ENCODE measurements at places on chromosomes 3 and 15.

DNA sequence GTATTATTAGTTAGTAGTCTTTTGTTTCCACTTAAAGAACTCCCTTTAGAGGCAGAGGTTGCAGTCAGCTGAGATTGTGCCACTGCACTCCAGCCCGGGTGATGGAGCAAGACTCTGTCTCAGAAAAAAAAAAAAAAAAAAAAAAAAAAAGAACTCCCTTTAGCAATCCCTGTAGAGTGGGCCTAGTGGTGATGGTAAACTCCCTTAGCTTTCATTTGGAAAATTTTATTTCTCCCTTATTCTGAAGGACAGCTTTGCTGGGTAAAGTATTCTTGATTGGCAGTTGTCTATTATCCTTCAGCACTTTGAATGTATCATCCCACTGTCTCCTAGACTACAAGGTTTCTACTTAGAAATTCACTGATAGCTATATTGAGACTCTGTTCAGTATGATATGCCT lies 46.0 kb downstream of the RPL39L start:
- DNase-seq, result no peak

DNA sequence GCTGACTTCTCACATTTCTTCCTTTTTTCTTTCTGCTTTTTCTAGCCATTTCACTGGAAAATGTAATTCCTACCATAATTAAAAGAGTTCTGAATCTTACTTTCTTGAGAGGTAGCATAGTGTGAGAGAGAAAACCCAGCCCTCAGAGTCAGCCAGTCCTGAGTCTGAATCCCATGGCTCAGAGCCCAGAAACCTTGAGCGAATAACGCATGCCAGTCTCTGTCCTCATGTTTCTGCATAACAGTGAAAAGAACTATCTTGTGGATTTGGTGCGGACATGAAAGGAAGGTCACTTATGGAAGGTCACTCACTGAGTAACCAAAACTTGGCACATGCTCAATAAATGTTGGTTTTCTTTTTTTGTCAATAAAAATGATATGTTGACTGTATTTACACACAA lies 29.3 kb upstream of the SLCO3A1 start:
- DNase-seq, result no peak

GRCh38 chr3:157058392-157059071 lies 101.4 kb downstream of the CCNL1 start:
- DNase-seq, result no peak

DNA sequence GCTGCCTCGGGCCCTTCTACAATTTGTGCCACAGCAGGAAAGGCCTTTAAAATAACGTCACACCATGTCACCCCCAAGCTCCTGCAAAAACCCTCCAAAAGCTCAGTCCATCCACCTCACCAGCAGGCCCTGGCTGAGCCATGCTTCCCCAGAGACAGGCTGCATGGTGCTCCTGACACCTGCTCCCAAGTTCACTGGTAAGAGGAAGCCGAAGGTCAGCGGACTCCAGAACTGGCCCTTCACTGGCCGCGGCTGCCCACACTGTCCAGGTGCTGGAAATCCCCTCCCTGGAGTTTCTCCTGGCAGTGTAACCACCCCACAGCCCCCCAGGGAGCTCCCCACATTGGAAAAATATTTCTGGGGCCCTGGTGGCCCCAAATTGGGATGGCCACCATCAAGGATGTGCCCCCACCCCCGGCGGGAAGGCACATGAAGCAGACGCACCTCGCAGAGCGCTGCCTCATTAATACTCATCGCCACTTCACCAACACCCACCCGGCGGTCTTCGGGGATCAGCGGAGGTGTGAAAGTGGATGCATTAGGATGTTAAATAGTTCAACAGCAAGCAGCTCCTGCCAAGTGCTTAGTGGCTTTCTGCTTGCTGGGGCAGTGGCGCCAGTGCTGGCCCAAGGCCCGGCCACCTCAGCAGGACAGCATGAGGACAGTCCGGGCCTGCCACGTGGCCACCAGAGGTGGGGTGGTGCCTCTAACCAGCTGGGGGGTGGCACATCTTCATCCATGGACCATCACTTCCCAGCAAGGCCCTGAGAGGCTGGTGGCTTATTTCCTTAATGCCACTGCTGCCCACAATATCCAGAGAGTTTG lies 146.1 kb upstream of the IQSEC1 start:
- no peak for DNase-seq

- DNase-seq, result no peak
These were observed 24.6 kb downstream of the COMMD2 start for GRCh38 chr3:149727656-149728055.

DNA sequence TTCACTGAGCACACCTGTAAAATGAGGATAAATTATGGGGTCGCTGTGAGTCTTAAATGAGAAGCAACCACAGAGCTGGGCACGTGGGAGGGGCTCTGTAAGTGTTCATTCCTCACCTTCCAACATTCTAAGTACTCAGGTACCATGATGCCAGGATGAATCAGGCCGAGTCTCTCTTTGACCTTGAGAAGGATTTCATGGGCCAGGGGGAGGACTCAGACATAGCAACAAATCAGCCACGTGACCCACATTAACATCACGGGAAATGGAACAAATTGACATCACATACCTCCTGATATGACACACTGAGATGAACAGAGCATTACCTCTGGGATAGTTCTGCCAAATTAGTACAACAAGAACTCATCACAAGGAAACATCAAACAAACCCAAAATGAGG lies 35.2 kb upstream of the USP3 start:
- DNase-seq, result no peak

- peak; percentile 87 for DNase-seq
These were observed at the start of gene NT5DC2 for GRCh38 chr3:52533623-52534280. Gene NT5DC2, minus strand, starts transcription at chr3:52533857. Its CDS starts 120 bp downstream, at chr3:52533737.

- DNase-seq, result no peak
These were observed 22.4 kb downstream of the IFT122 start for GRCh38 chr3:129462361-129462968.

DNA sequence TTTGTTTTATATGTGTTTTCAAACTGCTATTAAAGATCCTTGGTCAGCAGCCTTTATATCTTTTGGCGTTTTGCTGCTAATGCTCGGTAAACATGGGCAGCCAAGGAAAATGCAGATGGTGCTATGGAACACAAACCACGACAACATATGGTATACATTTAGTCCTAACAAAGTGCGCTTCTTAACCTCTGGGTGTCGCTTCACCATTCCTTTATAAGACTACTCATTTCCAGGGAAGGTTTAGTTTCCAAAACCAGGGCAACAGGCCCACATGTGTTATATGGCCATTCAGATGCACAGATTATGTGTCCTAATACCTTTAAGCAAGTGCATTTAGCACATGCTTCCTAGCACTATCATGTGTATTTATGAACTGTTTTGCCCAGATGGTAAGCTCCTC lies 14.7 kb downstream of the SHOX2 start:
- DNase-seq, result no peak

DNA sequence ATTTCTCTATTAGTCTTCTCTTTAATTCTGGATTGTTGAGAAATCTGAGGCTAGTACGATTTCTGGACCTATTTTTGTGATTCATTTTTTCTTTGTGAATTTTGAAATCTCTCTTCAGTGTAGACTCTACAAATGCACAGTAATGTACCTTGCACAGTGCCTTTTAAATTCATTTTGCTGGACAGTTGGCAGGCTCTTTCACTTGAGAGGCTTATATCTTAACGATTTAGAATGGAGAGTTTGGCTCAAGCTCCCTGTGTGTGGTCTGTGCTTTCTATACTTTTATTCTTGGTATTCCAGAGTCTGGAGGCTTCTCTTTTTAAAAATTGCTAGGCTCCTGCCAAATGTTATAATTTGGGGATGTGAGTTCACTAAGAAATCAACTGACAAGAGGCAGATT lies 8.8 kb downstream of the CRYBG3 start:
- DNase-seq, result no peak

GRCh38 chr15:66839506-66840112 lies 137.6 kb downstream of the SMAD6 start:
- DNase-seq, result no peak

DNA sequence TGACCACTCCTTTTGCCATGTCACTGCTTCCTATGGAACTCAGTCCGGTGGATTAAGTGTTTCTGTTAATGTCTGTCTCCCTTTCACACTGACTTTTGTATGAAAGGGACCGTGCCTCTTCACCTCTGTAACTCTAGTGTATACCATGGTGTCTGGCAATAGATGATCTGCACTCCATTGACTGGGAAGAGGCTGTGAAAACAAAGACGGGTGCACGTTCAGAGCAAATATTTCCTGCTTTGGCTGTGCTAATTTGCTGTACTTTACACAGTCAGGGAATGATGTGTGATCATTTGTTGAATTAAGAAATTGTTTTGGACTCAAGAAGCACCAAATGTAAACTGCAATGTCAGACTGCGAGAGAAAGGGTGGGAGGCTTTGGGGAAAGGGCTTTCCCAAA lies 315.2 kb downstream of the RORA start:
- no peak for DNase-seq

DNA sequence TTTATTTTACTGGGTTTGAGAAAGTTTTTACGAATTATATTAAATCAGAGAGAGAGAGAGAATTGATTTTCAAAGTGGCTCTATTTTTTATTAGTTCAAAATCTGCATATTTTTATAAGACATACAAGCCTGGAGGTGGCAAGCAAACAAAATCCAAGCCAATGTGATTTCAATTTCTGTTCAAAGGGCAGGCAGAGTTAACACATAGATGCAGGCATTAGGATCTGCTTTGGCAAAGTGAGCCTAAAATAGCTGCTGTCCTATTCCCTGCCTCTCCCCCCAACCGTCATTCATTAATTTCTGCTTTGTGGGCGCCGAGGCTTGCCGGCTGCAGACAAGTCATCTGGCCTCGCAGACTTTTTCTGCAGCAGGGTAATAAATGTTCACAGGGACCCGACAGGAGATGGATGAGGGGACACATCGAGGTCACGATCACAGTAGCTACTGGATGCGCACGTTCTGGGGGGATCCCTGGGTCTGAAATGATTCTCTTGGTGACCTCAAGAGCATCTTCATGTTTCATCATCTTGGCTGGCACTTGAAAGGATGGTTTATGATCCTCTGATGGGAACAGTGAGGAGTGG lies 123.9 kb upstream of the SLC6A11 start:
- DNase-seq, result no peak

- no peak for DNase-seq
These were observed 147.2 kb downstream of the ALCAM start for GRCh38 chr3:105513886-105514285.

DNA sequence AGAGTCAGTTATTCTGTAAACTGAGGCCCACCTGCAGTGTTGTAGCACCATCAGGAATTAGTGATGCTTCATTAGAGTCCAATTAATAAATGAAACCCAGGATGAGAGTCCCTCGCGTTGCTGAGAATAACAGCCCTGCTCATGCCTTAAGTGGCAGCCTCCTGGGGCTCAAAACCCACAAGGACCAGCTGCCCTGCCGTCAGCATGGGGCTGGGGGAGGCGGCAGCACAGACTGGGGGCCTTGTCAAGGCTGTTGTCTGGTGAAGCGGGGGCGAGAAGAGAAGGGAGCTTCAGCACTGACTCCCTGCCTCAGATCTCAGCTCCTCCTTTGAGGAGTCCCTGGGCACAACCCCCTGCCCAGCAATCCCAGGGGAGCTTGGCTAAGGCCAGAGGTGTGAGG lies 21.0 kb downstream of the CCDC33 start:
- DNase-seq, result no peak

DNA sequence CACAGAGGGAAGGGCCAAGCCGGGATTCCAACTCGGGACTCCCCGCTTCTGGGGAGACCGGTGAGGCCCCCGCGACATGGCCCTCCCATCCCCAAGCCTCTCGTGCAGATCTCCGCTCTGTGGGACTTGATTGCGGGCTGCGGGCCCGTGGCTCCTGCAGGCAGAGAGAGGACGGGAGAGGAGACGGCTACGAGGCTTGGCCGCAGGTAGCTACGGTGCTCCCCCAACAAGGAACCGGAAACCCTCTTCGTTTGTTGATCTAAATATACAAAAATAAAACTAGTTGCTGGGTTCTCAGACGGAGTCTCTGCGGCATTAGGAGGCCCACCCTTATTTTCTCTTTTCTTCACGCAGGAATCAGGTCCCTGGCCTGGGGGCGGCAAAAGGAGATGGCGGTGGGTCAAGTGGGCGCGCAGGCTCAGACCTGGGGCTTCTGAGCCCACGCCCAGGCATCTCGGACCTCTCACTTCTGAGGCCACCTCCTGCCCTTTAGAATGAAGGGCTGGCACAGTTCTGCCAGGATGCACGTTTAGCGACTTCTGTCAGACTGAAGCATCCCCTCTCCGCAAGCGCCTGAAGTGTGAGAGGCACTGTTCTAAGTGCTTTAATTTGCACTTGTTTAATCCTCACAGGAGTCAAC lies 10.9 kb downstream of the GNB5 start:
- DNase-seq, result no peak

DNA sequence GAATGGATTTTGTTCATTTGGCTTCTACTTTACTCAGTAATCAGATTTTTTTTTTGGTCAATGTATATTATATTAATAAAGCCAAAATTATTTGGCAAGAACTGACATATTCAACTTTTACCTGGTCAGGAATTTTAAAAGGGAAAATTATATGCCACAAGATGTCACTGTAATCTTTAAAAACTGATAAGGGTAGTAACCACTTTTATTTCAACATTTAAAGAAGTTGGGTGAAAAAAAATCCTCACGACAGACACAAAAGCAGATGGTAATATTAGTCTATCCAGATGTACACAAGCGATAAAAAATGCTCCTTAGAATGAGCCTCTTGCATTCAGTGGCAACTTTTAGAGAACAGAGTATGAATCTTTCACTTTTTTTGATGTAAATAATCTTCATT lies 101.9 kb downstream of the SERPINI1 start:
- no peak for DNase-seq

DNA sequence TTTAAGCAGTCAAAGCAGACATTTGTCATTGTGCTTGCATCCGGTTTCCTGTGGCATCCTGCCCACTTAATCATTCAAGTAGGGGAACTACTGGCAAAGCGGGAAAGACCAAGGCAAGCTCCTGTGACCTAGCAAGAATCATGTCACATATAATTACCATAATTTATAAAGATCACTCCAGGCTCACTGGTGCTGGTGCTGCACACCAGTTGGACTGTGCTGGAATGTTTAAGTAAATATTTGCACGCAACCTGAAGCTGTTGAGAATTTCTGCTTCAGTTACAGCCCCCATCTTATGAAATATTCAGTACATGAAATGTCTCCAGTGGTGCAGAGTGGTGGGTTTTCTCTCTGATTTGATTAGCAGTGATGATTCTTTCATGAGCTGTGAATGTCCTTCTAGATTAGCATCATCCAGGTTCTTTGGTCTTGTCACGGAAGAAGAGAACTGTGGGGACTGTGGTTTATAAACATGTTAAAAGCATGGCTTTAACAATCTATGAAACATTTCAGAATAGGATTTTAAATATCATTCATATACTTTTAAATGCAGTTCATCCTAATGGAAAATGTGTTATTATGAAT lies 621.3 kb upstream of the EPHA6 start:
- no peak for DNase-seq

Measured in nephron progenitor cell (in vitro differentiated cells).